ENCODE measurements at places on chromosomes 6 and 20.
A peak's percentile ranks its signal among the peaks of the same experiment; 100 is the strongest.

GRCh38 chr6:147637620-147638195 is 129.2 kb downstream of the SAMD5 start:
- no peak for DNase-seq

DNA sequence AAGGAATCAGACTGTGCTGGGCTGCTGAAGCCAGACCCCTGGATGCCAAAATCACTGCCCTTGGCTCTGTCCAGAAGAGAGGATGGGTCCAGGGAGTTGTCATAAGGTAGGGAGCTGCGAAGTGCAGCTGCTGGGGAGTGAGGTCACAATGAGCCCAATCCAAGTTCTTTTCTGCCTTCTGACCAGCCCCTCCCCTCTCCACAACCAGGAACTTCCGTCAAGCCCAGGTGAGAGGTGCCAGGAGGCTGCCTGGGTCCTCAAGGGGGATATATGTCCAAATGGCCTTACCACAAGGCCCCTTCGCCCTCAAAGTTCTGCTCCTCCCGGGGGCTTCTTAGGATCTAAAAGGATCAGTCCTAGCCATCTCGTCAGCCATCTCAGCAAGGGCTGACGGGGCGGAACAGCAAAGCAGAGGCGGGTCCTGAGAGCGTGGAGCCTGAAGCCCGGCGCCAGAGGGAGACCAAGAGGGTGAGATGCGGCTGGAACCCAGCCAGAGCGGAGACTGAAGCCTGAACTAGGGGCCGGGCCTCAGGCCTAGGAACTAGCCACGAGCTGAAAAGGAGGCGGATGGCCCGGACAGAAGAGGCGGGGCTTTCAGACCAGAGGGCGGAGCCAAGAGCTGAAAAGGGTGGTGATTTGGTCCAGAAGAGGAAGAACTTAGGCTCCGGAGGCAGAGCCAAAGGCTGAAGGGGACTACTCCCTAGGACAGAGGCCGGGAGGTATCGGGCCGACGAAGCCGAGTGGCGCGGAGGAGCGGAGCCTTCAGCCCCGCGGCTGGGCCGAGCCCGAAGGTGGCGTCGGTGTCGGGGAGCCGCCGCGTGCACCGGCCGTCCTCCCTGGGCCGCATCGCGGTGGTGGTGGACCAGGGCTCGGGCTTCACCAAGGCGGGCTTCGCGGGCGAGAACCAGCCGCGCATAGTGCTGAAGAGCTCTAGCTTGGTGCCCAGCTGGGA is at the start of gene ACTL10:
Gene ACTL10, plus strand, starts transcription at position 651 of the 952 bp plus-strand sequence. CDS start 555 bp downstream, outside the sequence.
- DNase-seq = peak; percentile 98

DNA sequence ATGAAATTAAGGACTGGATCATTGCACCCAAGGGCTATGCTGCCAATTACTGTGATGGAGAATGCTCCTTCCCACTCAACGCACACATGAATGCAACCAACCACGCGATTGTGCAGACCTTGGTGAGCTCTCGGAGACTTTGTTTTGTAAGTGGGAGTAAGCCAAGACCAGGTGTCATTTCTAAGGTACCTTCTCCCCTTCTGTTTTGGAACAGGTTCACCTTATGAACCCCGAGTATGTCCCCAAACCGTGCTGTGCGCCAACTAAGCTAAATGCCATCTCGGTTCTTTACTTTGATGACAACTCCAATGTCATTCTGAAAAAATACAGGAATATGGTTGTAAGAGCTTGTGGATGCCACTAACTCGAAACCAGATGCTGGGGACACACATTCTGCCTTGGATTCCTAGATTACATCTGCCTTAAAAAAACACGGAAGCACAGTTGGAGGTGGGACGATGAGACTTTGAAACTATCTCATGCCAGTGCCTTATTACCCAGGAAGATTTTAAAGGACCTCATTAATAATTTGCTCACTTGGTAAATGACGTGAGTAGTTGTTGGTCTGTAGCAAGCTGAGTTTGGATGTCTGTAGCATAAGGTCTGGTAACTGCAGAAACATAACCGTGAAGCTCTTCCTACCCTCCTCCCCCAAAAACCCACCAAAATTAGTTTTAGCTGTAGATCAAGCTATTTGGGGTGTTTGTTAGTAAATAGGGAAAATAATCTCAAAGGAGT is 30.4 kb downstream of the TXNDC5 start:
- no peak for DNase-seq

DNA sequence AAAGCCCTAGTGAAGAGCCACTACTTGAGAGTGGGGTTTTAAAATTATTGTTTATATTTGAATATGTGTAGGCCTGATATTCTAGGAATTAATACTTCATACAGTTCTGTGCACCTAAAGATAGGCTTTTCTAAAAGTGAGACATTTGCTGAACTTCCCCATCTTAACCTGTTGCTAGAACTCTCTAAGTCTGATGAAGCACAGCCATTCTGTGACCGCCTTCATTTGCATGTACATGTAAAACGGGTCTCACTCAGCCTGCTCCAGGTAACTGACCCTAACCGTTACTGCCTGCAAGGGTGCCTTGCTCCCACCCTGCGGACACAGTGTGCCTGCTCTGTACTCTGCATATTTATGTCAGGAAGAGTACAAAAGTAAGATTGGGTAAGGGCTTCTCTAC is 44.3 kb upstream of the IRF4 start:
- DNase-seq = no peak

DNA sequence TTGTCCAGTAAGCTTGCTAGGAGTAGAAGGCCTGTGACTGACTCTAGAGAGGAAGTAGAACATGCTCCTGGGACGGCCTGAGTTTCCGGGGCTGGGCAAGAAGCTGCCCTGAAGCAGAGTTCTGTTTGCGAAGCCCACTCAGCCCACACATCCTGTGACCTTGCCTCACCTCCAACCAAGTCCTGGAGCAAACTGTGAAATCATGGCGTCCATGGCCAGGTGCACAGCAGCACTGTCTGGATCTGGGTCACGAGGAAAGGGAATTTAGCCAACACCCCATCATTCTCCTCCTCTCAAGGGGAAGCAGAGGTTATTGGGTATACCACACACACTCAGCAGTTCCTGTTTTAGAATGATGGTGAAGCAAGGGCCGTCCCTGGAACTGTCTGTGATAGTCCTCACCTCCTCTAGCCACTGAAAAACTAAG is 87.5 kb downstream of the CRYBG1 start:
- DNase-seq = no peak

GRCh38 chr20:11651138-11651537 is 266.6 kb upstream of the BTBD3 start:
- DNase-seq = no peak

DNA sequence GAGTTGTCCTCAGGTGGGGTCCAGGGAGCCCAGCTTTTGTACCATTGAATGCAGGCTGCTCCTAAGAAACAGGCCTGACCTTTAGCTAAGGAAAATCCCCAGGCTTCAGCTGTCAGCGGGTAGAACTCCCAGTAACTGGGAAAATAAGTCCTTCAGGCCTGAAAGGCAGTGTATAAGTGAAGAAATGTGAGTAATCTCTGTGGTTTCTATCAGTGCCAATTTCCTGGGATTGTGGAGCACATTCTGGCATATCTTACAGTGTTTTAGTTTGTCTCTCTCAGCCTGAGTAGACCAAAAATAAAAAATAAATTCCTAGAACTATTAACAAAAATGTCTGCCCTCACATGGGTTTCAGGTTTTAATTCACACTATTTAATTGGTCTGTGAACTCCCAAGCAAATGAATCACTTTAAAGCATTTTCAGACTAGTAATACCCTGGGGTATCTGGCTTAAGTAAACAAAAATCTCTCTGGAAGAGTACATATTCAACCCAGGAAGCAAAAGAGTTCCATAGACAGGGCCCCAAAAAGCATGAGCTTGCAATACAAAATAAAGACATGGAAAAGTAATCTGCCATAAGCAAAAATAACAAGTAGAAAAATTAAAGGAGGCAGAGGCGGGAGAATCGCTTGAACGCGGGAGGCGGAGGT is 566.2 kb upstream of the NOX3 start:
- DNase-seq = peak; percentile 16

- DNase-seq = no peak
These were observed 20.0 kb downstream of the HLA-B start for GRCh38 chr6:31336896-31337496.

DNA sequence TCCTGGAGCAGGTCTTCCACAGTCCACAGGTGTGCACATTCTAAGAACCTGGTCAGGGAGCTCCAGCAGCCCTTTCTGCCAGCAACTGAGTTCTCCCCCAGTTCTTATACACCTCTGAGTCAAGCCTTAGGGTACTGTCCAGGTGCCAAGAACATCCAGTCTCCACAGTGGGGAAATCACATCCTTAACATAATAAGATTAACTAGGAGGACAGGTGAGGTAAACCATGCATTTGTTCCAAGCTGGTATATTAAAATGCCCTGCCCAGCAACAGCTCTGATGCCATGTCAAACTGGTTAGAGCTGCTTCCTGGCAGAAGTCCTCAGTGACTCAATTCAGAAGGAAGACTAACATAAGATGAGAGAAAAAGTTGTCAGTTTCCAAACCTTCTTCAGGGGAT is 303.9 kb upstream of the SGK1 start:
- DNase-seq = no peak

GRCh38 chr6:43669050-43669921 is 18.3 kb downstream of the MRPS18A start:
- no peak for DNase-seq
